Cardiac fibroblast (primary cell): ENCODE measurements at places on chromosomes 5 and 9.

DNA sequence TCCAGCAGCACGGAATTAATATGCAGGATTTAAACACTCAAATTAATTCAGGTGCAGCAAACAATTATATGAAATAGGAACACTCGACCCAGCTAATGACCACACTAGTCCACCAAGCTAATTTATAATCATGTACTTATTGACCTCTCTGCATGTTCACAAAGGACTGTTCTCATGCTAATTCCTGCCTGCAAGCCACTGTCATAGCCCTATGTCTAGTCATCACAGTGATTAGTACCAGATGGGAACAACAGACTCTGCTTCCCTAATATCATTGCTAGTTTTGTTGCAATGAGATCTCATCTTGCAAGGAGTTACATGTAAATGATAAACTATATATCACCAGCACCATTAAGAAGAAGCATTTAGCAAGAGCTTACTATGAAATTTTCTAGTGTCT is 553.0 kb upstream of the GRAMD2B start:
- DNase-seq: peak; percentile 43

DNA sequence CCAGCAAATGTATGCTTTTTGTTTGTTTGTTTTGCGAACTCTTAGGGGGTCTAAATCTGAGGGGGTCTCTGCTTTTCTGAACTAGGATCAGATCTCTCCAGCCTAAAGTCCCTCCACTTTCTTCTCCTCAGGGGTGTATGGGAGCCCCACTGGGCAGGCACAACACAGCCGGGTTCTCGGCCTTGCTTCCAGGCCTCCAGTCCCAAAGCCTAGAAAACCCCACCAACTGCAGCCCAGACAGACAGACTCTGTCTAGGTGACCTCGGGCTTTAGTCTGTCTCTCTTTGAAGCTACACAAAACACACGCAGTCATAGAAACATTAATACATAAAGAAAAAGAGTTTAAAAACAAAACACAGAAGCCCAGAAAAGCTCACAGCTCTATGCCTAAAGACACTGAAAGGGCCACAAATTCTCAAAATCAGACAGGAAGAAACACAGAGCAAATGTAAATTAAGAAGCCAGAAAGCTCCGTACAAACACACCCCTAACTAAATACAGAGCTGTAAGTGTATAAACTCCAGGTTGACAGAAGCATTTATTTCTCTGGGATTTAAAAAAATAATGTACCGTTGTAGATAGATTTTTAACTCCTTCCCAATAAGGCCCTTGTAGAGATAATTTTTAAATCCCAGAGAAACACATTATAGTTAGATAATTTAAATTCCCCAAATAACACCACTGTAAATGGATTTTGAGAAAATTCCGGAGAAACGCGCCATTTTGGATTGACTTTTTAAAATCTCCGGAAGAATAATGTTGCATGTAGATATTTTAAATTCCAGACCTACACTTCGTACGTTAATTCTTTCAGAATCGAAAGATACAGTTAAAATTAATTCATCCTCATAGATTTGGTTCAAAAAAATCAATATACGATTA is 2.0 kb downstream of the PITX1 start:
- DNase-seq: peak; percentile 11

DNA sequence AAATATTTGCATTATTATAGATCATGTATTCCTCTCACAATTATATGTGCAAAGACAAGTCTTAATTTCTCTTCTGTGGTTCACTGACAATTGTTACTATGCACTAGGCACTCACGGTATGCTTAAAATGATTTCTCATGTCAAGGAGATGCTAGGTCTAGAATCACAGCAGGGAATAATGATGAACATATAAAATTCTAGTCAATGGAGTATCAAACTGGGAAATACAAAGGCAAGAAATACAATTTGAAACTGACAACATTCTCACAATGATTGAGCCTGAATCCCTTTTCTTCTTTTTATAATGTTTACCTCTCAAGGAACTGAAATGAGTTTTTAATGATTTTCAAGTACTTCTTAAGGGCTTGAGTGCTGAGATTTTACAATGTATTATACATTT is 302.3 kb upstream of the GRAMD2B start:
- DNase-seq: no peak

DNA sequence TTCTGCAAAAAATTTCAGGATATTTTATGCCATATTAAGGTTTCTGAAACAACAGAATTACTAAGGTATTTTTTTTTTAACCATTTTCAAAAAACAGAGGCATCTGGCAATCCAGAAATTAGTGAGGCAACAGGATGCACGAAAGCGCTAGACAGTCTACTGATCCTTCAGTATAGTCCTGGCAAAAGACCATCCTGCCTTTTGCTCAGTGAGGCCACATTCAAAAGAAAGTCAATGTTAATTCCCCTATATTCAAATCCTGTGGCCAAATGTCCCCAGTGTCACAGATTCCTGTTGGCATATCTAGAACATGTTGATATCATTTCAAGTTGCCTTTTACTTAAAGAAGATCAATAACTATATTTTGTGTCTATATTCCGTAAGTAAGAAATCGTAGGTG is 13.1 kb upstream of the NFIB start:
- DNase-seq: no peak

GRCh38 chr5:8522646-8523045 is 653.7 kb downstream of the MTRR start:
- no peak for DNase-seq

DNA sequence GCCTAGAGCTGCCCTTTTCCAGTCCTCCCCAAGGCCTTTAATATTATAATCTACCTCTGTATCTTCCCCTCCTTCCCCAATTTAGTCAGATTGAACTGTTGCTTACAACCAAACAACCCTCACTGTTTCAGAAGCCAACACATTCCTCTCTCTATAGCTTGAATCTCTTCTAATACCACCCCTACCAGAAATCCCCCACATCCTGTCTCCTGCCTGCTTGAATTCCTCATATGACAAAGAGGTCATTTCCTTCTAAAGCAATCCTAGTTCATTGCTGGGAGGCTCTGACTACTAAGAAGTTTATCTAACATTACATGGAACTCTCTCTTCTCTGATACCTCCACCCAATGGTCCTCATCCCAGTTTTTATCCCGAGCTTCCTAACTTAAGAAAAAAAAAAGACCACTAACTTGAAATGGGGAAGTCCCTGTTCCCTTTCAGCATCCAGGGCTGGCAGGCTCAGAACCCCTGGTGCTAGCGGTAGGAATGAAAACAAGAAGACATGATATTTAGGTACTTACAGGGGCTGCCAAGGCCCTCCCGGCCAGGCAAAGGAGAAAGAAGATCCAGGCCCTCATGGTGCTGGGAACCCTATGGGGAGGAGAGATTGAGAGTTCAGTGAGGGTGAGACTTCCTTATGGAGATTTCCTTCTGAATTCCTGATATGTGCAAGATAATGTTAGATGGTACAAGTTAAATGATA is 11.0 kb downstream of the SPARC start:
- DNase-seq: peak; percentile 71

- no peak for DNase-seq
Measured at GRCh38 chr5:149614034-149614907, 33.0 kb downstream of the ARHGEF37 start.

DNA sequence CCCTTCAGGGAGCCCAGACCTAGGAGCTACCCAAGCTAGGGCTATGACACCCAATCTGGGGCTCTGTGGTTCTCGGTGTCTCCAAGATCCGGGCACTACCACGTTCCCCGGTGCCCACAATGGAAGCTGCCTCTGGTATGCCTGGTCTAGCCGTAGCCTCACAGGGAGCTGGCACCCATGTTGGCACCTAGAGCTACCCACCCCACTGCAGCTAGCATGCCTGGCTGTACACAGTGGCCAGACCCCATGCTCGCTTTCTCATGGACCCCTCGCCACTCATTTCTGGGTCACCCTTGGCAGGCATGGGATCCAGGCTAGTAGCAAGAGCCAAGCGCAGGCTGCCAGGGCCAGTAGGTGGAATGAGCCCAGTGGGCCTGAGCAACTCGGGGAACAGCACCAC is 109.0 kb downstream of the CYLC2 start:
- DNase-seq: no peak

GRCh38 chr9:83569326-83569725 is 31.1 kb upstream of the FRMD3 start:
- no peak for DNase-seq

DNA sequence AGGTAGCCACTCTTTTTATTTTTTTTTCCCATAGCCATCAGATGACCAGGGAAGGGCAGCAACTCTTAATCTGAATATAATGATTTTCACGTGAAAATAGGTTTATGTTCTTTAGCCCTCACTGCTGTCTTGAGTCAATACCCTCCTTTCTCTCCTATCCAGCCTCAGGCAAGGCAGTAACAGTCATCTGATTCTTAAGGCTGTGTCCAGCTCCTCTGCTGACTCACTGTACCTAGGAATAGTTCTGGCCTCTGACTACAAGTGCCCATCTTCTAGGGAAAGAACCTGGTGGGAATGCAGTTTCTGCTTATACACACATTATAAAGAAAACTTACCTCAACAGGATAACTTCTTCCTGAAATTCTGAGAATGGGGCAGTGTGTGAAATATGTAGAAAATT is 30.7 kb downstream of the DHX29 start:
- no peak for DNase-seq

GRCh38 chr9:129482521-129483414 is 138.1 kb downstream of the C9orf50 start:
- peak; percentile 94 for DNase-seq
